ENCODE measurements at places on chromosomes 1 and 21.

DNA sequence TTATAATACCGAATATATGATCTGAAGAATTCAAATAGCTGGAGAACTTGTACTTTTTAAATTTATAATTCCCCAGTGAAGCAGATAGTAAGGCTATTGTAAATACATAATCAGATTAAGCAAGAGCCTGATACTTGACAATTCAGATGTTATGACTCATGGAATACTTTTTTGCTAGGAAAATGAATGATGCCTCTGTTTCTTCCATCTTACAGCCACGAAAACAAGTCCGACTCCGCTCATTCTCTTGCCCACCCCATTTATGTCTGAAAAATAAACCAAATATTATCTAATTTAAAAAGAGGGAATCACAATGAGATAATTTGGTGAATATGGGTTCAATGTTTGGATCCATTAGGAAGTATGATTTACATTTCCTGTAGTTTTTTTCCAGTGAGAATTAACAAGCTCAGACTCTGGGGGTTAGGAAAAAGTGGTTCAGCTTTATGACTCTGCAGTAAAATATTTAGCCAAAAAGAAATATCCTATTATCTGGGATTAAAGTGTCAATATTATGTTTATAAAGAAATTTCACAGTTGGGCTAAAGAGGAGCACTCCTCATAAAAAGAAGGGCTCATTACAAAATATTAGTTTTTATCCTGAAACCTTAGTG, 50.4 kb upstream of the DAB1 start:
- no peak for DNase-seq

DNA sequence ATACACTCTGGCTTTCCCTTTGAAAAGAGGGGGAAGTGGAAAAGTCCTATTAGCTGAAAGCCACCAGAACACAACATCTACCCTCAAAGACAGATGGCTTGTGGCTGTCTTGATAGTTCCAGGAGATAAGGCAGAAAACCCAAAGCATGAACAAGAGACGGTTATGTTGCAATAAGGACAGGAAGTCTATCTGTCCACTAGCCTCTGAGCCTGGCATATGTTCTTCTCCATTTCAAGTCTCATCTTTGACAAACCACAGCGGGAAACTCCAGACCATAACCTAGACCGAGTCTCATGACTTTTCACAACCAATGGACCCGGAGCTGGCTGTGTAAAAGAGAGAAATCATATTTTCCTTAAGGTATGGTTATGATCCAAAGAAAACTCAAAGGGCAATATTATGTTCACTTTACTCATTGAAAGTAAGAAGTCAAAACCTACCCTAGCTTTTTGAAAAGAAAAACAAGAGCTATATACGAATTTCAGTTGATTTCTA, 33.8 kb downstream of the DUSP10 start:
- peak; percentile 98 for DNase-seq

DNA sequence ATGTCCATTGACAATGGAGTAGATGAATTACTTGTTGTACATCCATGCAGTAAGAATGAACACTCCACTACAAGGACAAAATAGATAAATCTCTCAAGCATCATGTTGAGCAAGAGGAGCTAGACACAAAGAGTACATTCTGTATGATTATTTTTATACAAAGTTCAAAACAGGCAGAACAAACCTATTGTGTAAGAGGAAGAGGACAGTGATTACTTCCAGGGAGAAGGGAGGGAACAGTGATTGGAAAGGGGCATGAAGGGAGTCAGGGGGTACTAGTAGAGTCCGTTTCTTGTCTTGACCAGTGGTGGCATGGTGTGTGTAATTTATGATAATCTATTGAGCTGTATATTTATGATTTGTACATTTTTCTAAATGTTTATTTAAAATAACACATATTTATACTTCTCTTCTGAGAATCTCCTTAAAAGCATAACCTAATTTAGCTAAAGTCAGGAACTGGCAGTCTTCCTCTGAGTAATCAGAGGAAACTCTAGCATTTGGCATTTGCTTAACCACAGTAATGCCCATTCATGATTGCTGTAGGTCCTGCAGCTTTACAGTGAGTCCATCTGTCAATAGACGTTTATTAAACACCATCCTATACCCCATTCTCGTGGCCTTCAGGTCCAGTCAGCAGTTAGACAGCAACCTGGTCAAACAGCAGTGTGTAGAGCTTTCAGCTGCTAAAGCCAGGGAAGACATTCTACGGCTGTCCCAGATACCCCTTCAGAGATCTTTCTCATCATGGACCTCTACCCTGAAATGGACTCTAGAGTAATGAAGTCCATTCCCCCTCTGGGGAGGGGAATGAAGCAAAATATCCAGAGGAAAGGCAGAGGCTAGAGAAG, 114.1 kb upstream of the GALNT2 start:
- DNase-seq: no peak

DNA sequence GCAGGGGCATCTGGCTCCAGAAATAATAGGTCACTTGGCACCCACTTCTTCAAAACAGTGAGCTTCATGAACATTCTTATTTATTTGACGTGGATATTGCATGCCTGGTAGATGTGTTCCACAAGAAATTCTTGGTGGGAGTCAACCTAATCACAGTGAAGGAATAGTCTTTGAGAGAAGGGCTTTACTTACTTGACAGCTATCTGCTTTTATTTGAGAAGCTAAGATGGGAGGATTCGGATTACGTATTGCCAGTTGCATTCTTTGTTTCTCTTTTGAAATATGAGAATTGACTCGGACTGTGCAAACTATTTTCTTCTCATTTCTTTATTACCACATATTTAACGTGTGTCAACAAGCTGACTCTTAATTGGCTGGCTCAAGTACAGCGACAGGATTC, 117.2 kb downstream of the FASLG start:
- DNase-seq: no peak

GRCh38 chr1:156666862-156667609, 10.2 kb downstream of the NES start:
- DNase-seq: no peak

GRCh38 chr1:17009706-17010105, 2.0 kb downstream of the ATP13A2 start:
- DNase-seq: no peak

Data from hematopoietic multipotent progenitor cell (in vitro differentiated cells).